ENCODE measurements at places on chromosomes 1 and 21.
A peak's percentile ranks its signal among the peaks of the same experiment; 100 is the strongest.

- DNase-seq, result no peak
These were observed 15.9 kb downstream of the CLDN14 start for GRCh38 chr21:36463991-36464390.

DNA sequence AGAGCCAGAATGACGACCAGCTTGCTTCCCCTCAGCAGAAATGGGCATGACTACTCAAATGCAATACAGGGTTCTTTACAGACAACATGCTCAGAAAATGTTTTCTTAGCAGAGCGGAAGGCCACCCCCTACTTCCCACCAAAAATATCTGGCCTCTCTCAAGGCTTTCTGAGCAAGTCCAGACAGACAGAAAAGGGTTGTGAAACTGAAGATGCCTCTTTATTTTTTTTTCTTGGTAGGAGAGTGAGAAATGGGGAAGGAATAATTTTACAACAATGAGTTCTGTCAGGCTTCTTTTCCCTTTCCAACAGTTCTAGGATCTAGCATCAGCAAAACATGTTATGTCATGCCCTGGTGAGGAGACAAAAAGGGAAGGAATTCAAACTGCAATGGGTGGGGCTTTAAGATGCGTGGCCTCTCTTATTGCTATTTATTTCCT is 172.0 kb upstream of the CAMK1G start:
- no peak for DNase-seq

DNA sequence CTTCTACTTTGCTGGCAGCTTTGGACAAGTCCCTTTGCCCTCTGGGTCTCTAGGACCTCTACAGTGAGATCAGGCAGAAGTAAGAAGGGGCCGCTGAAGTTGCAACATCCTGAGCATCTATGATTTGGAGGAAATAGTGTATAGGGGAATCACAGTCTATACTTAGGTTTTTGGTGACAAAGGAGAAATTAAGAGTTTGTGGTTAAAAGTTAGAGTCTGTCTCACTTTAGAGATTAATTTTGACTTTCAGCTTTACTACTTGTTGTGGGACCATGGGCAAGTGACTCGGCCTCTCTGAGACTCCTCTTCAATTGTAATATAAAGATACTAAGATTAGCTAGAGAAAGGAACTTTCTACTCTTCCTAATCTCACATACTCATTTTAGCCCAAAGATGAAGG is 33.1 kb upstream of the LMX1A start:
- DNase-seq, result no peak

DNA sequence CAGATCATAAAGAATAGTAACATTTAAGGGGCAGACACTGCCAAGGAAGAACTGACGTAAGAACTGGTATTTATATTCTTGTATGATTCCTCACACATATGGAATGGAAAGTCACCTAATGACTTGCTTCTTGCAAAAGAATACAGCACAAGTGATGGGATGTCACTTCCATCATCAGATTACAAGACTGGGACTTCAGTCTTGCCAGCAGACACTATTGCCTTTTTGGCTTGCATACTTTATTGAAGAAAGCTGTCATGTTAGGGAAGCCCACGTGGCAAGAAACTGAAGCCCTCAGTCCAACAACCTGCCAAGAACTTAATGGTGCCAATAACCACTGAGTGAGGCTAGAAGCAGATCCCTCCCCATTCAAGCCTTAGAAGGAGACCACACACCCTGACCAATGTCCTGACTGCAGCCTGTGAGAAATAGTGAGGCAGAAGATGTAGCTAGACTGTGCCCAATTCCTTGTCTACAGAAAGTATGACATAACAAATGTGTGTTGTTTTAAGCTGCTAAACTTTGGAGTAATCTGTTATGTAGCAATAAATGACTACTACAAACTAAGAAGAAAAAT is 12.0 kb downstream of the EGLN1 start:
- DNase-seq, result no peak

GRCh38 chr21:29078869-29079767 is 5.7 kb upstream of the CCT8 start:
- DNase-seq, result peak; percentile 42

DNA sequence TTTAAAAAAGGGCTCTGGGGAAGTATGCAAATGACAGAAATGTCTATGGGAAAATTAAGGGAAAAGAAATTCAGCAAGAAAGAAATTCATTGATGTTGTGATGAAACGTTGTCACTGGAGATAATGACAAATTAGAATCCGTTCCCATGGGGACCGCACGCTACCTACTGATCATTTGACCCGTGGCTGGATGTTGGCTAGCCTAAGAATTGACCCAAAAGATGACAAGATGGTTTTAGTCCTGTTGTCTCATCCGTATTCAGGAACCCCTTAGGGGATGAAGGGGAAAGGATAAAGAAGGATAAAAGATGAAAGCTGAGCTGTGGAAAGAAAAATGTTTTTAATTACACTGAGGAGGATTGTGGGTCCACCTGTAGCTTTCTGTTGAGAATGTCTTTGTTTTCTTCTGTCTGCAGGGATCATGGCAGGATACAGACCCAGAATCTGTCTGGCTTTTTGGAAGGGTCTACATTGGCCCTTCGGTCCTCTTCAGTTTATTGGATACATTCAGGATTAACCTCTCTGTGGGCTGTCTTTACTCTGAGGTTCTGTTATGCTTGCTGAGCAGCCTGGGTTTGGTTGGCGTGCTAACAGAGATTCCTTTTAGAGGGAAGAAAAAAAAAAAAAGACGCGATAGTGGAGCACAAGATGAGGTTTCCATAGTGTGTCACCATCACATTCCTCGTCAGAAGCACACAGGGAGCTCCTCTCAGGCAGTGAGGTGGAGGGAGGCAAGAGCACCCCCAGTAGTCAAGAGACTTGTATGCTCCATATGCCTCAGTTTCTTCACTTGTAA is 106.2 kb downstream of the CACHD1 start:
- no peak for DNase-seq

DNA sequence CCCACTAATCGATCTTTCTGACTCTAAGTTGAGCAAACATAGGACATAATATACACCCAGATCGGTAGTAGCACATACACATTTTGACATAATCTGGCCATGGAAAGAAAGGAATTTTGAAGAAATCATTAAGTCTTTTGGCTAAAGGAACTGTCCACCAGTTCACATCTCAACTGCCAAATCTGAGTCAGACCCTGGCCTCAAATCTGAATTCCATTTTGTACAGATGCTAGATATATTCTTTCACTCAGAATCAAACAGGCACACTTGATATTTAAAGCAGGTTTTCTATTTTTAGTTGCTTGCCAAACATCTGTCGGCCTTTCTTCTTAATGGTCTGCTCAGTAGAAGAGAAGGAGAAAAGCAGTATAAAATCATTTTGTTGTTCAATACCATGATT is 281.8 kb downstream of the BARHL2 start:
- no peak for DNase-seq

DNA sequence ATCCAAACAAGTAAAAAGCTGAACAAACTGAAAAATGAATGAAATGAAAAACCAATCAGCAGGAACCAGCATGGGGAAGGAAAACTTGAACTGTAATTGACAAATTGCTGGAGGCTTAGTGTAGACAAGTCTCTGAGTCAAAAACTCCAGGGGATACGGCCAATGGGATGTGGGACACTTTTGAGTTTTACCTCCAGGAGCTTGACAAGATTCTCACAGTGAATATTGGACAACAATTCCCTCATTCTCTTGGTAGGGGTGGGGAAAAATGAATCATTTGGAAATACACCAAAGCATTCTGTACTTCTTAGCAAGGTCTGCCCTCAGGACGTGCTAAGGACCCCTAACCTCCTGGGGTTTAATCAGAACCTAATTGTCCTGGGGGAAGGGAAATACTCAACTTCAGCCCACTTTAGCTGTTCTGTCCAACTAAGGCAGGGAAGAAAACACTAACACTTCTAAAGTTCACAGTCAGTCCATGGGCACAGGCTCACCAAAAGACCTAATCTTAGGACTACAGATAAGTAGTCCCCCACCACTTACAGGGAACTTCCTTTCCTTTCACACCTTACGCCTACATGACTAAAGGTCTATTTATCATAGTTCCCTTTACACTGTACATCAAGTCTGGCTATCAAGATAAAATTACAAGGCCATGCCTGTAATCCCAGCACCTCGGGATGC is 60.7 kb upstream of the CDC42BPA start:
- DNase-seq, result no peak

GRCh38 chr1:226946841-226947240 is 6.7 kb downstream of the COQ8A start:
- DNase-seq, result no peak

GRCh38 chr1:13700521-13701270 is 708 bp downstream of the PRDM2 start:
- DNase-seq, result peak; percentile 39

DNA sequence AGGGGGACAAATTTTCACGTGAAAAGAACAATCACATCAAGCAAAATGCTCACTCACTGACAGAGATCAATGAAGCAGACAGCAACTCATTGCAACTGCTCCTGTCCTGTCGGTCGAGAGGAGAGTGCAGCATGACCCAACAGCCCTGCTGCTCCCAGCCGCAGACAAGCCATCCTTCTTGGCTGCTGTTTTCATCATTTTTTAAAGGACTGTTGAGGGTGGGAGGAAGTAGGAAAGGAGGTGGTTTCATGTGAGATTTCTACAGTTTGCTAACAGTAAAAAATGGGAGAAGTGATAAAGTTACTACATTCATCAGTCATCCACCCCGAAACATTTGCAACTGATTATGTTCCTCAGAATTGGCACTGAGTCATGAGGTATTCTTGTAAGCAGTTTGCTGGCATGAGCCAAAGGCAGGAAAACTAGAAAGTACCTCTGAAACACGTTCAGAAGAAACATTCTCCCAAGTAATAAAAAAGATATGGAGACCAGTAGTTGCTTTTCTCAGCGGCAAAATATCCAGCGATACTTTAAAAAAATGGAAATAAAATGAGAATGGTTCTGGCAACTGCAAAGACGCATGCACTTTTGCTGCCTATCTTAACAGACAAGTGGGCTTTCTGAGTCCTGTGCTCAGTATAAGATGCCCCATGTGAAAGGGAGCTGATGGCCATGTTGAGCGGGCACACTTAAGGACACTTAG is 72.0 kb upstream of the CLDN14 start:
- DNase-seq, result no peak

DNA sequence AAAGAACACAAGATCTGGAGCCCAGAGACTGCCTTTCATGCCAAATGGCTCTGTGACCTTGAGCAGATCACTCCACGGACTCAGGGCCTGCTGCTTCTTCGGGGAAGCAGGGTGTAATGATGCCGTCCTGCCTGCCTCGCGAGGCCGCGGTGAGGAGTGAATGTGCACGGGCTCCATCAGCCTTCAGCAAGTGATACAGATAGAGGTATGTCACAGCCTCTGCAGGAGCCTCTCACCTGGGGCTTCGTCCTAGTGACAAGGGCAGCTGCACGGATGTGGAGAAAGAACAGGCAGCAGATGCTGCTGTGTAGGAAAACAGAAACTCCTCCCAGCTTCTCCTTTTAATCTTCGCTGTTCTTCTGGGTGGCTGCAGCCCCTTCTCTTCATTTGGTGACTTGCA is 127.5 kb downstream of the KCNN3 start:
- no peak for DNase-seq

- no peak for DNase-seq
These were observed 10.1 kb upstream of the PARP1 start for GRCh38 chr1:226417830-226418546.

DNA sequence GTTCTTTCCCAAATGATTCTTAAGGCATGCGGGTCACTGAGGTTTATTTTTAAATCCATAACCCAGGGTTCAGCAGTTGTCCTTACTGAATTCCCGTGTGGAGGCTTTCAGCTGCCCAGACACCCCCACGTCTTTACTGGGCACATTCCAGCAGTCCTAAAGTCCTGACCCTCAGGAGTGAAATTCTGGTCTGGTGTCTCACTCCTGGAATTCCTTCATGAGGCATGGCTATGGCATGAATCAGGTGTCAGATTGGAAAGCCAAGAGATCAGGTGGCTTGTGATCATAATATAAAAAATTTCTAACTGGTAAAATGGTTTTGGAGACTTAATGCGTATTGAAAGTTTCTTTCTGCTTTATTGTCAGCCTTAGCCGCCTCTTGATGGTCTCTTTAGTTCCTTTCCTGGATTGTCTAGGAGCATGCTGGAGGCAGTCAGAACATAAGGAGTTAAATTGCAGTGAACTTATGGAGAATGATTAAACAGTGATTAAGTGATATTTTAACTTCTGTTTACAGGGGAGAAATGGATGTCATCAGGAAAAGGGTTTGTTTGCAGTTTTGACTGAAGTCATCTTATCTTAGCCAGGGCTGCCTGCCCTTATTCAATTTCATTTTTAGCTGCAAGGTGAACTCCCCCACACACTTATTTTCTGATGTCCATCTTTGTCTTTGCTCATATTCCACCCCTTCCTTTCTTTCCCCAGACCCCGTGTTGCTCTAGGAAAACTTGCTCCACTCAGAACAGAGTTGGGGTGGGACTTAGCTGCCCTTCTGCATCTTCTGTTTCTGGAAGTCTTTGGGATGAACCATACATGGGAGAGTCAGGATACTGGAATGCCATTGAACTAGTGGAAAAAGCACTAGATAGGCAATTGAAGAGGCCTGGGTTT is 25.7 kb upstream of the MACF1 start:
- no peak for DNase-seq

- no peak for DNase-seq
These were observed 11.6 kb downstream of the ENO1 start for GRCh38 chr1:8866792-8867415.

DNA sequence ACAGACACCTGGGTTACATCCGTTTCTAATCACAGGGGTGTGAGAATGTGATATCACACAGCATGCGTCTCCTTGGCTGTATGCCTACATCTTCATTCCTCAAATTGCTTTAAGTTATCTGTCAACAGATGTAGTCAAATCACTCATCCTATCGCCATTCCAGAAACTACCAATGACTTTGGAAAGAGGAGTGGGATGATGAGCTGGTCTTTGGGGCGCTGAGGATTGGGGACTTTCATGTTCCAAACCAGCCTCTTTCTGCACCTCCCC is 104.8 kb downstream of the NAV1 start:
- no peak for DNase-seq

GRCh38 chr1:239833723-239834122 is 258.0 kb upstream of the FMN2 start:
- DNase-seq, result no peak

DNA sequence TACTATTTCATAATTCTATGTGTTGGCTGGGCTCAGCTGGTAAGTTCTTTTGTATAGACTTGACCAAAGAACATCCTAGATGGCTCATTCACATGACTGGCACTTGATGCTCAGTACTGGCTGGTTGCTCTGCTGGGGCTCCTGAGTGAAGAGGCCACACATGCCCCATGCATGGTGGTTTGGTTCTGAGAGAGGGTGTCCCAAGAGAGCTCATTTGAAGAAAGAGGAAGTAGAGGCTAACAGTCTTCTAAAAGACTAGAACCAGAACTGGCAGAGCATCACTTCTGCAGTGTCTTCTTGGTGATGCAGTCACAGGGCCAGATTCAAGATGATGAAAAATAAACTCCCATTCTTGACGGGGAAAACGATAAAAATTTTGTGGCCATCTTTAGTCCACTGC is 5.2 kb upstream of the BACH1 start:
- DNase-seq, result no peak

- DNase-seq, result no peak
These were observed 330.2 kb downstream of the PTBP2 start for GRCh38 chr1:97051823-97052222.

DNA sequence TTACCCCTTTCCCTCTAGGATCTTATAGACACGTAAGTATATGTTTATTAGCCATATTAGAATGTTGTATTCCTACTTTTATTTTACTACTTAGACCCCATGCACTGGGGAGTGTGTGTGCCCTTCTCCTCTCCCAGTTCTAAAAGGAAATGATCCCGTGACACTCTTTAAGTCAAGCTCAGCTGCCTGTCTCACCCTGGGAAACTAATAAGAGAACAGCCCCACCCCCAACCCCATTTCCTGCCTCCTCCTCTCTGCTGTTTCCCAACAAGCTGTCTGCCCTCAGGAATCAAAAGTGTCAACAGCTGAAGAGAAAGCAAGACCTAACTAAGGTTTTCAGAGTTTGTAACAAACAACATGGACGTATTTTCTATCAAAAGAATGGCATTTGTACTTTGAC is 92.6 kb upstream of the VAV3 start:
- DNase-seq, result no peak

Measured in CD4-positive, alpha-beta T cell treated with Interleukin-6 at 100 ng/mL for 8 hours (primary cell).